ENCODE measurements at places on chromosomes 7 and 10. TPM values are rescaled to one million over a fixed set of nuclear protein-coding genes. Genes with fewer than 3 reads are reported as not detected.

The ACSM6 gene
- polyA plus RNA-seq = not detected

DNA sequence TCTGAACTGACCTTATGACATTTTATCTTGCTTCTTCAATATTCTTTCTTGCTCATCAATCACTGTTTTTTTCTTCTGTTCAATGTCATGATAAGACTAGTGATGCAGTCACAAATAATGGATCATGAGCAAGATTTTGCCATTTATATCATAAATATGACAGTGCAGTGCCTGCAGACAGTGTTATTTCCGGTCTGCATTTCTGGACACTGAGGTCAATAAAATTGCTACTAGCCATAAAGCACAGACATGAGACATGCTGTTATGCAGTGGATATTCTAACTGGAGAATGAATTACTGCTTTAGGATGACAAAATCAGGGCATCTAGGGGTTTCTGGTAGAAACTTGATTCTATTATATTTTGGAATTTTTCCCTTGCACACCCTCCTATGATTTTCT lies 1509.7 kb upstream of the LRRTM3 start:
- no peaks in the 10 kb centered on the region for H3K4me1 ChIP-seq
- no peaks in the 10 kb centered on the region for H3K27me3 ChIP-seq
- no peak for DNase-seq
- H3K27ac ChIP-seq = no peak overlapping the region
- no peak overlapping the region for H3K4me3 ChIP-seq
- H3K36me3 ChIP-seq = no peaks in the 10 kb centered on the region

The ASB10 gene
- not detected for polyA plus RNA-seq

The ARHGEF35 gene
- 1.9 TPM for polyA plus RNA-seq

DNA sequence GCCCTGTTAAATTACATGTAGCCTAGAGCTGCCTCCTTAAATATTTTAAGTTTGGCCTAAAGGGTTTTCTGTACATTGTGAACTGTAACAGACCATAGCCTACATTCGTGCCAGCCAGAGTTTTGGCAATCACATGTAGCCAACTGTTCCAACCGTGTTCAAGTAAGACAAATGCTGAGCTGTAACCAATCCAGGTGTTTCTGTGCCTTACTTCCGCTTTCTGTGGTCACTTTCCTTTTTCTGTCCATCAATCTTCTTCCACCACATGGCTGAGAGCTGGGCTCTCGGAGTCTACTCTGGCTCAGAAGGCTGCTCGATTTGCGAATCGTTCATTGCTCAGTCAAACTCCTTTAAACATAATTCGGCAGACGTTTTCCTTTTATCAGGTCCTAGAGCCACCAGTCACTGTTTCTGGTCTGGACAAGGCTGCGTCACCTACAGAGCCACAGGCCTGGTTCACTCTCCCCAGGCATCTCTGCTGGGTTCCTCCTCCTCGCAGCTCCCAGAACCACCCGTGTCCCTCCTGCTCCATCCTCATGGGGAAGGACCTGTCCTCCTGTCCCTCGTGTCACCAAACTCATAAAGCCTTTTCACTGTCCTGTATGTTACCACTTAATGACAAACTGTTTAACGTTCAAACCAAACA lies 158.0 kb upstream of the RHEB start:
- no peak overlapping the region for H3K27ac ChIP-seq
- no peaks in the 10 kb centered on the region for H3K36me3 ChIP-seq
- H3K4me1 ChIP-seq = peaks cover 2% of the 10 kb centered on the region
- H3K27me3 ChIP-seq = no peaks in the 10 kb centered on the region
- H3K4me3 ChIP-seq = no peak overlapping the region

The FAM25G gene
- not detected for polyA plus RNA-seq

The PLXNA4 gene
- 2.4 TPM for polyA plus RNA-seq

GRCh38 chr10:21065621-21066248 lies 168.6 kb upstream of the NEBL start:
- no peak overlapping the region for H3K27ac ChIP-seq
- no peak for DNase-seq
- H3K4me3 ChIP-seq = no peak overlapping the region
- no peaks in the 10 kb centered on the region for H3K36me3 ChIP-seq
- H3K27me3 ChIP-seq = no peaks in the 10 kb centered on the region

The ITIH5 gene
- 0.22 TPM for polyA plus RNA-seq

DNA sequence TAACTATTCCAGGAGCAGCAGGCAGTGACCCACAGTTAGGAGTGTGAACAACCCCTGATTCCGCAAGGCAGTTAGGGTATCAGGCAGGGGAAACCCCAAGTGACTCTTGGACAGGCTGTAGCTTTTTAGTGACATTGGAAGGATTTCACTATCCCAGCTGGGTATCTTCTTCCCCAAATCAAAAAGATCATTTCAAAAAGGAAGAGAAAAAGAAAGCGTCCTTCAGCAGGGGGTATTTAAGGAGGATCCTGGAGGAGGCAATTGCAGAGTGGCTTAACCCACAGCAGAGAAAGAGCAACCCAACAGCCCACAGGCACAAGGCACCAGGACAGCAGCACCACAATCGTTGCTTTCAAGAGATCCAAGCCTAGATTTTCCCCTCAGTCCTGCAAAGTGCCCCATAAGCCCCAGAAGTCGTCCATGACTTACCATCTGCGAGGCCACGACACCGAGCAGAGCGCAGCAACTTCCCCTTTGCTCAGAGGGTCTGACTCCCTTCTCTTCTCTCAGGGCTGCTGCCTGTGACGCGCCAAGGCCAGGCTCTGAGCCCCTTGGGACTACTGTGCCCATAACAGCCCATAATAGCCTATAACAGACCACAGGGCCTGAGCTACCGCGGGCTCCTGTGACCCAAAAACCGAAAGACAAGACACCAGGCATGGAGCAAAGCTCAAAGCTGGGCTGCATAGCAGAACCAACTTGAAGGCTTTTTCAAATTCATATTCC lies 19.8 kb downstream of the PIK3AP1 start:
- no peaks in the 10 kb centered on the region for H3K36me3 ChIP-seq
- no peak overlapping the region for H3K4me3 ChIP-seq
- H3K4me1 ChIP-seq = no peaks in the 10 kb centered on the region
- DNase-seq = no peak
- no peak overlapping the region for H3K27ac ChIP-seq

DNA sequence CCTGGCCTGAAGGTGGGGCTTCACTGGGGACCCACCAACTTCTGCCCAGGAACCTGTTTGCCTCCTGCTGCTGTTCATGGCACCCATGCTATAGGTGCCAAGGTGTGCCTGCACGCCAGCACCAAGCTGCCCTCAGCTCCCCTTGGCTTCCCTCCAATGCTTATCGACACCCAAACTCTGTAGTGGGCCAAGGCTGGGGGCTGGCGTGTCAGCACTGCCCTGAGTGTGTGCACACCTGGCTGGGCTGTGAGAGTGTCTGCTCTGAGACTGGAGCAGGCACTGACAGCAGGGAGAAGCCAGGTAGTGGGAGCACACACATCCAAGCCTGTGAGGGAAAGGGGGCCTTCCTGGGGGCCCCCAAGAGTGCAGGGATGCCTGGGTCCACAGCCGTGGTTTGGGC lies 43.1 kb upstream of the TUBB8 start:
- peaks cover 2% of the 10 kb centered on the region for H3K27me3 ChIP-seq
- no peaks in the 10 kb centered on the region for H3K4me1 ChIP-seq
- no peak overlapping the region for H3K4me3 ChIP-seq
- H3K36me3 ChIP-seq = no peaks in the 10 kb centered on the region
- DNase-seq = no peak

DNA sequence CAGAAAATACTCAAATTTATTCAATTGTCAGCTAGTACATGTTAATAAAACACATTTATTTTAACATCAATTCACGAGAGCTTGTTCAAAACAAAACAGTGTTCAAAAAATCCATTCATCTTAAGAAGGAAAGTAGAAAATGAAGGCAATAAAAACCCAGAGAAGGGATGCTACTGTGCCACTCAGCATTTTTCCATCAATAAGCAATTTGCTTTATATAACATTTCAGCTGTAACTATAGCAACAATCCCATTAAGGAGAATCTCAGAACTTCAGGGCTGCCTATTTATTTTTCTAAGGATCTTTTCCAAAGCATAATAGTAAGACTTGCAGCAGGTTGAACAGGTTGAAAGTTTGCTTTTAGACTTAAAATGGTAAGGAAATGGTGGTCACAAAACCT lies 190.5 kb downstream of the PCLO start:
- H3K4me1 ChIP-seq = no peaks in the 10 kb centered on the region
- no peak overlapping the region for H3K4me3 ChIP-seq
- no peaks in the 10 kb centered on the region for H3K27me3 ChIP-seq
- H3K27ac ChIP-seq = no peak overlapping the region
- DNase-seq = no peak

DNA sequence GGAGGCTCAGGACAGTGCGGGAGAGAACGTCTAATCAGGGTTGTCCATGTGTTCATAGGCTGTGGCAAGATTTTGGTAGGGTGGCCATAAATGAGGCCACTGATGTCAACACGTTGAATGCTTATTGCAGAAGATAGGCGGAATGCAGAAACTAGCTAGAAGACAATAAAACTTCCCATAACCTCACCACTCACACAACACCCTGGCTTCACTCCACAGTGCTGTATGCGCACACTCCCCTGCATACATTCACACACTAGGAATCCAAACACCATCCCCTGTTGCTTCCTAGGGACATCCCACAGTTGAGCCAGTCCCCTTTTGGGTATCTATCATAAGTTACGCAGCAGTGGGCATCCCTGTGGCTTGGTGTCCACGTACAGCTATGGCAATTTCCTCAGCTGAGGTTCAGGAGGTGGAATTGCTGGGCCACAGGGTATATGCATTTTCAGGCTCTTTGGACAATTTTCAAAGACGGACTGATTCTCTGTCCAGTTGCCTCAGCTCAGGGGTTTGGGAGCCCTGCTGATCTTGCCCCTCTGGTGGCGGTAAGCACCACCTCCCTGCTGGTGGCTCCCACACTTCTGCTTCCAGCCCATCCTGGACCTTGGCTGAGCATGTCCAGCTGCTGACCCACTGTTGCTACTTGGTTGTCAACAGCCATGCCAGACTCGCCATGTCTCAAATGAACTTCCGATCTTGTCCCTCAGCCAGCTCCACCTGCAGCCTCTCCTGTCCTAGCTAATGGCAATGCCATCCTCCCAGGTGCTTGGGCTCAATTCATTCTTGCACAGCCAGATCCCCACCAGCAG lies 36.4 kb downstream of the CDH23 start:
- no peak for DNase-seq
- no peak overlapping the region for H3K4me3 ChIP-seq
- no peak overlapping the region for H3K27ac ChIP-seq
- no peaks in the 10 kb centered on the region for H3K4me1 ChIP-seq
- no peaks in the 10 kb centered on the region for H3K36me3 ChIP-seq

DNA sequence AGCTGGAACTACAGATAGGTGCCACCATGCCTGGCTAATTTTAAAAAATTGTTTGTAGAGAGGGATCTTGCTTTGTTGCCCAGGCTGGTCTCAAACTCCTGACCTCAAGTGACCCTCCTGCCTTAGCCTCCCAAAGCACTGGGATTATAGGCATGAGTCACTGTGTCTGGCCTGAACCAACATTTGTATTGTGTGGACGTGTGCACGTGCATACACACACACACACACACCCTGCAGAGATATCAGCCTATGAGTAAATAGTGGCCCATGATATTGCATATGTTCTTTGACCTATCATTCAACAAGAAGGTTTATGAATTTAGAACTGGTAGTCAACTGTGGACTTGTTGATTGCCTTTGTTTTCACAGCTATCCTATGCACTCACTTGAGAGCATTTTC lies 161.6 kb downstream of the BAMBI start:
- no peak overlapping the region for H3K4me3 ChIP-seq
- H3K27me3 ChIP-seq = no peaks in the 10 kb centered on the region
- H3K27ac ChIP-seq = no peak overlapping the region
- peak; percentile 46 for DNase-seq

DNA sequence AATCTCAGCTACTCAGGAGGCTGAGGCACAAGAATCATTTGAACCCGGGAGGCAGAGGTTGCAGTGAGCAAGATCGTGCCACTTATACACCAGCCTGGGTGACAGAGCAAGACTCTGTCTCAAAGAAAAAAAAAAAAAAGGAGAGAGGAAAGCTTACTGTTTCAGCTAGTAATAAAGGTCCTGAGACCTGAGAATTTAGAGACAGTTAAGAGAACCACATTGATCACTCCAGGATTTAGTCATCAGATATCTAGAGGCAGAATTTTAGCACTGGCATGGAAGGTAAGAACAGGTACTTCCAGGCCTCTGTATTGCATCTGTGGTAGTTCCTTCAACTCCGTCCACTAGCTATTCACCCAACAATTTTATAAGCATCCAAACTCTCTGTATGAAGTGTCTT lies 7.8 kb downstream of the COG5 start:
- H3K27ac ChIP-seq = no peak overlapping the region
- no peaks in the 10 kb centered on the region for H3K27me3 ChIP-seq
- H3K4me1 ChIP-seq = peaks cover 2% of the 10 kb centered on the region
- no peaks in the 10 kb centered on the region for H3K36me3 ChIP-seq
- no peak overlapping the region for H3K4me3 ChIP-seq

DNA sequence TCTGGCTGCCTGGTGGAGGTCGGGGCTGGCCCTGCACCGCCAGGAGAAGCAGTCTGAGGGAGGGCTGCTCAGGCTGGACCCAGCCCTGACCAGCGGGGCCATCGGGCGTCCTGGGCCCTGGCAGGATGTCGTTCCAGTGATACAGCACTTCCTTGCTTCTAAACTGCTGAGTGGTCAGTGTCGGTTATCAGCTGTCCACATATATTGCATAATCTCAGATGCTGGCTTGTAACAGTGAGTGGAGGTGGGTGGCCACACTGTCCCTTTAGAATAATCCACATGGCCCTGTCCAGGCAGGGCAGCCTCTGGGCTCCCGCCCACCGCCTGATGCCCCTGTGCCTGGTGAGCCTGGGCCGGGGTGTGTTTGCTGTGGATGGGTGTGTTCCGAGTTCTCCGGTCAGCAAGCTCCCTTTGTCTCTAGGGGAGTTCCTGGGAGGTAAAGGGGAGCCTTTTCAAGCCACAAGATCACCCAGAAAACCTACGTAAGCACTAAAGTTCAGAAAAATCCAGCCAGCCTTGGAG lies 86.1 kb downstream of the LHPP start:
- DNase-seq = no peak
- no peaks in the 10 kb centered on the region for H3K4me1 ChIP-seq
- H3K36me3 ChIP-seq = no peaks in the 10 kb centered on the region
- no peaks in the 10 kb centered on the region for H3K27me3 ChIP-seq
- no peak overlapping the region for H3K4me3 ChIP-seq

The AKR1C4 gene
- polyA plus RNA-seq = not detected

GRCh38 chr10:35019041-35020024 lies 70.8 kb downstream of the CUL2 start:
- H3K27me3 ChIP-seq = no peaks in the 10 kb centered on the region
- no peak for DNase-seq
- no peak overlapping the region for H3K27ac ChIP-seq
- H3K36me3 ChIP-seq = no peaks in the 10 kb centered on the region

The SPACDR gene
- 0.60 TPM for polyA plus RNA-seq

The BBIP1 gene
- 30.1 TPM for polyA plus RNA-seq

GRCh38 chr10:21715531-21716195 lies 181.6 kb downstream of the MLLT10 start:
- H3K4me3 ChIP-seq = no peak overlapping the region
- no peak for DNase-seq
- no peaks in the 10 kb centered on the region for H3K27me3 ChIP-seq
- no peak overlapping the region for H3K27ac ChIP-seq
- H3K4me1 ChIP-seq = peaks cover 2% of the 10 kb centered on the region

Data from fibroblast of lung (primary cell).